ENCODE measurements at places on chromosomes 11 and 22.

- DNase-seq, result no peak
Measured at GRCh38 chr22:22375576-22376351, 131.2 kb downstream of the VPREB1 start.

DNA sequence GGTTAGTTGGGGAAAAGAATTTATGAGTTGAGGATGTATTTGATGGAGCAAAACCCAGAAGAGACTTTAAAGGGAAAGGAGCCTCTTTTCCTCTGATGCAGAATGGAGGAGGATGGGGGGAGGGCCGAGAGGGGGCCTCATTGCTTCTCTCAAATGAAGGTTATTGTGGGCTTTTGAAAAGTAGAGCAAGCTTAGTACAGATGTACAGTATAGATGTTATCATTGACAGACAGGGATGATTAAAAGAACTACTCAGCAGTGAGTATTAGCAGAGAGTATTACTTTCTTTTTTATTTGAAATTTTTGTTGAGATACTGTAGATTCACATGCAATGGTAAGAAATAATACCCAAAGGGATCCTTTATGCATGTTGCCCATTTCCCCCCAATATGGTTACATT, 98.1 kb downstream of the TEAD1 start:
- DNase-seq, result no peak

DNA sequence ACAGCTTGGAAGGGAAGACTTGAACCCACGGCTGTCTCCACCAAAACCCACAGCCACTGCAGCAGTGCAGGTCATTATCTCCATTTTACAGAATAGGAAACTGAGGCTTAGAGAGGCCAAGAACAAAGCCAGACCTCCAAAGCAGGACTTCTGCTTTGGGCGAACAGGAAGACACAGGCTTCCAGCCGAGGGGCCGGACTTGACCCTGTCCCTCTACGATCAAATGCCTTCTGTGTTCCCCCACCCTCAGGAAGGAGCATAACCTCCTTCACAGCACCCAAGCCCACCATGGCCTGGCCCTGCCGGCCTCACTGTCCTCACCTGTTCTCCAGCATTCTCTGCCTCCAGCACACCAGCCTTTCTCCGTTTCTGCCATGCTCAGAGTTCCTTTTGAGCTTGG, 15.8 kb downstream of the IGLL1 start:
- DNase-seq, result no peak

- no peak for DNase-seq
Measured at GRCh38 chr22:49968831-49969661, 8.5 kb downstream of the PIM3 start.

GRCh38 chr22:38089474-38089851, 5.5 kb upstream of the SLC16A8 start:
- DNase-seq, result no peak

DNA sequence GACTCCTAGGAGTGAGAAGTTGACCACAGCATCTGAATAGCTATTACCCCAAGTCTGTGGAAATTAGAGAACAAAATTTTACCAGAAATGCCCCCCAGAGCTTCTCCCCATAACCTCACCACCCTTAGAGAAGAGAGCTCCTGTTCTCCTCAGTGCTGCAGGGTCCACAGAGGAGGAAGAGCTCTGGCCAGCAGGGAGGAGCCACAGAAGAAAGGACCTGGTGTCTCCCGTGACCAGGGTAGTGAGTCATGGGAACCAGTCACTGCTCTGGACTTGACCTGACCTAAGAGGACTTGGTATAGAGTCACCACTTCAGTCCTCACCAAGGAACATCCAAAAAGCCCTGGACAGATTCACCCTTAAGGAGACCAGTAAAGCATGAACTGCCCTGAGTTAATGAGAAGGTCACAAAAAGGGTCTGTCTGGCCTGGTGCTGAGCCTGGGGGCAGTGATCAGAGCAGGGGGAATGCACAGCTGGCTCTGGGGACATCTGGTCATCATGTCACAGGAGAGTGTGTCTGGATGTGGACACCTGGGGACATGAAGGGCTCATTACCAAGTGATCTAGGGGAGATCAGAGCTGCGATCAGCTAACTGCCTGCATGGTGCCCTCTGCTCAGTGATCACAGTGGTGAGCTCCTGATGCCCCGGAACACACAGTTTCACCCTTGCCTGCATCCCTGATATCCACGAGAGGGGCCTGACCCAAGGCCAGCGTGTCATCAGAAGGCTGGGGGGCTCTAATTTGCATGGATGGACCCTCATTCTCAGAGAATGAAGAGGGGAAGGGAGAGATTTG, 103.3 kb upstream of the TOP3B start:
- no peak for DNase-seq

Measured in hematopoietic multipotent progenitor cell (in vitro differentiated cells).